ENCODE measurements at places on chromosomes 7 and 10.
A peak's percentile ranks its signal among the peaks of the same experiment; 100 is the strongest.

- peak; percentile 78 for DNase-seq
Observed at GRCh38 chr10:25875556-25876165, 58.4 kb upstream of the MYO3A start.

DNA sequence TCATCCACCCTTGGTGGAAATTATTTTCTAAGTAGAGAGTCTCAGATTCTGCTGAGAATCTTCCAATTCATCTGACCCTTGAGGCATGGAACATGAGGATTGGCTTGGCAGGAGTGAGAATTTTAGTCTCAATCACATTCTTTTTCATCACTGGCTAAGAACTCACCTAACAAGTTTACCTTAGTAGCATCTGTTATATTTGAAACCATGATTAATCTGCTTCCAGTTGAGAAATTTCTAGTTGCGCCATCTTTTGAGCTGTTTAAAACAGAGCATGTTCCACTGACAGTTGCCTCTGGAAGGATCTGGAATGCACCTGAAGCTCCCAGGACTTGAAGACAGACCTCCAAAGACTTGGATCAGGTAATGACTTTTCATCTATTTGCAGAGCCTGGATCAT lies at the start of gene LIPK:
LIPK (plus strand) TSS at position 292 of the 400 bp plus-strand sequence. CDS start 18,295 bp downstream, outside the sequence.
- no peak for DNase-seq

- DNase-seq, result no peak
Observed at GRCh38 chr7:121023683-121024511, 35.4 kb downstream of the CPED1 start.

GRCh38 chr7:15681186-15681585 lies 5.3 kb downstream of the MEOX2 start:
- DNase-seq, result no peak

GRCh38 chr7:123773481-123773880 lies 24.7 kb upstream of the WASL start:
- DNase-seq, result no peak

- DNase-seq, result no peak
Observed at GRCh38 chr7:116443101-116443523, 56.4 kb upstream of the CAV2 start.

DNA sequence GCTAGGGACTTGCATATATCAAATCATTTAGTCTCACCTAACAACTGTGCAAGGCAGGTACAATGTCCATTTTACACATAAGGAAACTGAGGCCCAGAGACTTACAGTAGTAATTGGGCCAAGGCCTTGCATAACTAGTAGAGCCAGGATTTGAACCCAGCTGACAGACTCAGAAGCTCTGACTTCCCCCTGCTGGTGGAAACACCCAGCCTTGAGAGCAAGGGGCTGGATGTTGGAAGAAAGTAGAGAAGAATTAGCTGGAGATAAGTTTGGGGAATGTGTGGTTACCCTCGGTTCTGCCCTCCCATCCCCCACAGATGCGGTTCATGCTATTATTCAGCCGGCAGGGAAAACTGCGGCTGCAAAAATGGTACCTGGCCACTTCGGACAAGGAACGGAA lies 2.0 kb downstream of the AP1S1 start:
- DNase-seq, result no peak

DNA sequence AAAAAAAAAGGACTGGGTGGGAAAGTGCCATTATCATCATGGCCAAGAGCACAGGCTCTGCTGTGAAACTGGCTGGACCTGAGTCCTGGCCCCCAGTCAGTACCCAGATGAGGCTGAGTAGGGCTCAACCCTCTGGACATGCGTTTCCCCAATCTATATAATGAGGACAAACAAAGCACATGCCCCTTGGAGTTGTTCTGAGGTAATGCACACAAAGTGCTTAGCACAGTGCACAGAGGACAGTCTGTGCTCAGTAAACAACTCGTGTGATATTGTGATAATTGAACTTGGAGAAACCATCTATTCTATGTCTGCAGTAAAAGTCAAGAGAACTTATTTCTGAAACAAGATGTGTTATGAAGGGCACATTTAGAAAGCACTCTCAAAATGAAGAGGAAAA lies 138.8 kb downstream of the KCNMA1 start:
- DNase-seq, result no peak

- no peak for DNase-seq
Observed at GRCh38 chr10:27745732-27746396, at the start of gene MKX. Gene MKX, minus strand, starts transcription at chr10:27745819. Its CDS starts 2,404 bp downstream, at chr10:27743415.

DNA sequence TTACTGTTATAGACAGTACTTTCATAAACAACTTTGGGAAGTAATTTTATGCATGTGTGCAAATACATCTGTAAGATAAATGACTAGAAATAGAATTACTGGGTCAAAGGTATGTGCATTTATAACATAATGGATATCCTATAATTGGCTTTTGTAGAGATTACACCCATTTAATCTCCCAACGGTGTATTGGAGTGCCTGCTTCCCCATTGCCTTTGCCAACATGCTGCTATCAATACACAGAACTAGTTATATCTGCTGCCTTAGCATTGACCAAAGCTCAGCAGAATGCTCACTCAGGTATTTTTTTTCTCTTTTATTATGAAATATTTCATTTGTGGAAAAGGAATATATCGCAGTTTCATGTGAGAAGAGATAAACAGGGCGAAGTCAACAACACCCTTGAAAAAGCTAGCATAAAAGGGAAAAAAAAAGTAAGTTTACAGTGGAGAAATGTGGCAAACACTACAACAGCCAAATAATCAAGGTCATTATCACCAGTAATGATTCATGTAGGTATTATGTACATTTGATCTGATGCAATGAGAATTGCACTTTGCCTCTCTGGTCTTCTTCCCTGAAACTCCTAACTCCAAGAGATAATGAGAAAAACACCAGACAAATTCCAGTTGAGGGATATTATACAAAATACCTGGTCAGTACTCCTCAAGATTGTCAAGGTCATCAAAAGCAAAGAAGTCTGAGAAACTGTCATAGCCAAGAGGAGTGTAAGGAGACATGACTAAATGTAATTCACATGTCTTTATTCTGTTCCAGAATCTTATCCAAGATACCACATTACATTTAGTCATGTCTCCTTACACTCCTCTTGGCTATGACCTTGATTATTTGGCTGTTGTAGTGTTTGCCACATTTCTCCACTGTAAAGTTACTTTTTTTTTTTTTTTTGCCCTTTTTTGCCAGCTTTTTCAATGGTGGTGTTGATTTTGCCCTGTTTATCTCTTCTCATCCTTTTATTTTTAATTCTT lies 36.8 kb downstream of the MARCHF5 start:
- DNase-seq, result no peak

- no peak for DNase-seq
Observed at GRCh38 chr10:84398696-84399095, 70.3 kb downstream of the CCSER2 start.

DNA sequence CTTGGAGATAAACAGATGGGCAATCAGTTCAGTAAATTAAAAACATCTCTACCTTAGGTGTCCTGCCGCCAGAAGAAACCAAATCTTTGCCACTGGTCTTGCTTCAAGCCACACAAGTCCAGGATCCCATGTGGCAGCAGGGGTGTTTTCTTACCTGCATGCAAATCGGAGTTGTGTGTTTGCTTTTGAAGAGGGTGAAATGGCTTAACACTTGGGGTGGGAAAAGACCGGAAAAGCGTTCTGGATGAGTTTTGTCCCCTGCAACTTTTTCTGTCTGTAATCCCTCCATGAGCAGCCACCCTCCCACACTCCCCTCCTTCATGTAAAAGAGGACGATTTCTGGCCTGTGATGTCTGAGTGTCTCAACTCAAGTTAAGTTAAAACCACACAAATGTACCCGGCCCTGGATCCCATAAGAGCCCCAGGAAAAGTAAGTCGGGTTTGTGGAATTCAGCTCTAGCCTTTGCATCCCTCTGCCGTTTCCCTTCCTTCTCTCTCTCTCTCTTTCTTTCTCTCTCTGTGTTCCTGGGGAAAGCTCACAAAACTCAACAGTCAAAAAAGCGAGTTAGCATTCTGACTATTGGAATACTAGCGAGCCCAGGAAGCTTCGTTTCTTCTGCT lies 178.5 kb downstream of the TCF7L2 start:
- no peak for DNase-seq

DNA sequence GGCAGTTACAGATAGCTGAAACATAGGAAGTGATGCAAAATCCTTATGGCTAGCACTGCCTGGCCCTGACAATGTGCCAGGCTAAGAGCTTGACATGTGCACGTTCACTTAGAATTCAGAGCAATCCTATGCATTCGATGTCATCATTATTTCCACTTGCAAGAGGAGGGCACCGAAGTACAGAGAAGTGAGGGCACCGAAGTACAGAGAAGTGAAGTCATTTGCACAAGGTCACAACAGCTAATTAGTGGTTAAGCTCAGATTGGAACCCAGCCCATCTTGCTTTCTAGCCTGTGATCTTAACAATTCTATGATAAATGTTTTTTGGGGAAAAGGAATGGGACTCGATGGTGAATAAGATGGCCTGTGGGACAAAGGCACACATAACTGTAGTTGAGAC lies 73.4 kb downstream of the ARHGAP22 start:
- DNase-seq, result no peak

DNA sequence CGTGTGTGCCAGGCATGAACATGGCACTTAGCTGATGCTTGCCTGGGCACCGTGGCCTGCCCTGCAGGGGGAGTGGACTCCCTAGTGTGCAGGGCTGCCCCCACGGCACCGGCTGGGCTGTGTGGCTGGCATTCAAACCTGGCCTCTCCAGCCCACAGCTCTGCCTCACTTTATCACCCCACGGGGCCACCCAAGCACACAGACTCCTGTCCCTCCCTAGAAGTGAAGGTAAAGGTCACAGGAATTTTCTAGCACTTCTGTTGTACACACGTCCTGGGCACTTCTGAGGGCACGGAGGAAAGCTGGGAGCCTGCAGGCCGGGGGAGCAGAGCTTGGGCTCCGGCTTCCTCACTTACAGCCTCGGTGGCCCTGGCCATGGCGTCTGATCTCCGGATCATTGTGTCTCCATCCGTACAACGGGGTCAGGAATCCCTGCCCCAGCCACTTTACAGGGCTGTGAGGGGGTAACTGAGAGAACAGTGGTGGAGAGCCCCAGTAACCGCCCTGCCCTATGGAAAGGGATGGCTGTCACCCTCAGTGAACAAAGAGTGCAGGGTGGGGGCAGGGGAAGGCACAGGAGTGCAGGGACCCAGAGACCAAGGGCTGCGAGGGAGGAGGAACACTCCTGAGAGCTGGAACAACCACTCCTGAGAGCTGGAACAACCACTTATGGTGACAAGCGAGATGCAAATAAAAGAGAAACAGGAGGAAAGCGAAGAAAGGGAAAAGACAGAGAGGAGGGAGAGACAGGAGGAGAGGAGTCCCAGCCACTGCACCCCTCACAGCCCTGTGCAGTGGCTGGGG lies 3.9 kb upstream of the PYROXD2 start:
- DNase-seq, result no peak

- DNase-seq, result no peak
Observed at GRCh38 chr7:93367254-93367653, 135.1 kb downstream of the VPS50 start.

DNA sequence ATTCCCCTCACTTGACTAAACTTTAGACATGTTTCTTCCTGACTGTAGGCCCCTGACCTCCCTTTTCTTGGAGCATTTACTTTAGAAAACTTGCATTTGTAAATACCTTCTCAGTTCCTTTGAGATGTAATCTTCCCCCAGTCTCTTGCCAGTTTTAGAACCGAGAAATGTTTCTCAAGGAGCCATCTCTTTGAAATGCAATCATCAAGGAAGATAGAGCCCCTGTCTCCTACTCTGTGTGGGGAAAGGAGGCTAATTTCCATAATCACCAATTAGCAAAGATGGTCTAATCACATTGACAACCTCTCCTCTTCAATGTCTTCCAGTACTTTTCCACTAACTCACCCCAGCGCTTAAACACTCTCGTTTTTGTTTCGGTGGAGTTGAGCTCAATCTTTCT lies 70.0 kb upstream of the SMIM30 start:
- no peak for DNase-seq

- no peak for DNase-seq
Observed at GRCh38 chr10:74107391-74107790, 43.2 kb downstream of the AP3M1 start.

DNA sequence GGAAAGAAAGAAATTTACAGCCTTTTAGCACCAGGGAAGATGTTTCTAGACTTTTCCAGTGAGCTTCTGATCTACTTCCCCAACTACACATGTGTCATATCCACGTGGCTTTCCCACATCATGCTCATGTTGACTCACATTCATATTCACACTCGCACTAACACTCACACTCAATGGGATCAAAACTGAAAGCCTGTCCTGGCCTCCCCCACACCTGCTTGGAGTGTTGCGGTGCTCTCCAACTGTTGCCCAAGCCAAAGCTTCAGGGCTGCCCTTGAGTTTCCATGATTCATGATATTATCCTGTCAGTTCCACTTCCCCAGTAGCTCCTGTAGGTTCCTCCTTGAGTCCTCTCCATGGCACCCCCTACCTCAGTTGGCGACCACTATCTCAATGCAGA lies 444.4 kb downstream of the GATA3 start:
- no peak for DNase-seq

DNA sequence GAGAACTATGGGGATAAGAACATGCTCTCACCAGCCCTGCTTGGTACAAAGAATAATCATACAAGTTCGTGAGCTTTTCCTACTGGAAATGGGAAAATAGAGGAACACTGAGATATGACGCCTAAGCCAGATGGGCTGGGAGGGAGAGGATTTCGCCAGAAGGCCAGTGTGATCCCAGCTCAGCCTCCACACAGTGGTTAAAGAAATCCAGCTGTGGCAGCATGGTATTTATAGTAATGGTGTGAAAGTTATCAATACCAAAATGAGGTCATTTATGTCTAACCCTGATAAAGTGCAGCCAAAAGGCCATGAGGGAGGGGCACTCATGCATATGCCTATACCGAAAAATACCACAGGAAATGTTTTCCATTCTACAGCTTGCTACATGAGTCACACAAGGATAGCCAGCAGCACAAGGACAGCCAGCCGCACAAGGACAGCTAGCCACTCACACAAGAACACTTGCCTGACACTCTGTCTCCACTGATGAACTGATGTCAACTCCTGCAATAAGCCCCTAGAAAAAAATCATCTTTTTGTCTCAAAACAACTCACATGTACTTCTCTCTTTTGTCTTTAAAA lies 49.4 kb downstream of the FRMPD2 start:
- DNase-seq, result no peak

DNA sequence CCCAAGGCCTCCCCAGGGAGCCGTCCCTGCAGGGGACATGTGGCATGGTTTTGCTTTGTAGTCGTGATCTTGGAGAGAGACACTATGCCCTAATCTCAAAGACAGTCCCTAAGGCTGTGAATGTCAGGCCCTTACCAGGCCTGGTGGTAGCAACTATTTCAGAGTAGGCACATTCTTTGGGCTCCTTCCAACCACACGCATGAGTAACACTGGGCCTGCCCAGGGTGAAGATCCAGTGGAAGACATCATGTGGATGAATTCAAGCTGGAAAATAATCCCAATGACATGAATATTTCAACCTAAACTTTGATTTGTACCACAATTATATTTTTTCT lies 39.5 kb upstream of the INSIG1 start:
- DNase-seq, result no peak

Measured in NCI-H1092 (cell line).